ENCODE measurements at places on chromosomes 12 and 14.

DNA sequence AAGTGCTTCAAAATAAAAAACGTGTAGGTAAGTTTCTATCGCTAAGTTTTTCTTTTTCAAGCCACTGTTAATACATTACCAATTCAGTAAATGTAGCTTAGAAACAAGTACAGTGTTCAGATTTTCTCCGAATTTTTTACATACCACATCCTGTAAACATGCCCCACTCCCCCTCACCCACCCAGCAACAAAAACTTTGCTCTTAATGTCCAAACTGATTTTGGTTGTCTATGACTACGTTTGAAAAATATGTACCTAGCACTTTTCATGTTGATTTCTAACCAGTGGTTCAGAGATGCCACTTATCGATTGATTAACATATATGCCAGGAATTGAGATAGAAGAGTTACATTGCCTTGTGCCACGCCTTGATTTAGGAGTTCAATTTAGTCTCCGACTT is 663 bp upstream of the LIN7A start:
- DNase-seq, result no peak

DNA sequence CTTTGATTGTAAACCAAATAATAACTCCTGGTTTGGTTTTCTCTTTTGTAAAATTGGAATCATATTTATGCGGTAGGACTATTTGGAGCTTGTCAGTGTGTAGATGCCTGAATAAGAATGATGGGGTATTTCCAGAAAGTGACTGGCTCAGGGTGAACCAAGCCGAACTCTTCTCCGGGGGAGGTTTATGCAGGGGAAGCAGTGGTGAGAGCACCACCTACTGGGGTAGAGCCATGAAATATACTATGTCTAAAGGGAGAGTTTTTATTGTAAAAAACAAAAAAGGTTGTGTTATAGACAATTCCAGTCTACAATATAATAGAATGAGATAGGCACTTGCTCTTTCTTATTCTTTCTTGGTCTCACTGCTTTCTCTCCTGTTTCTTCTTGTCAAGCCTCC is 222.9 kb upstream of the SLC16A7 start:
- no peak for DNase-seq

DNA sequence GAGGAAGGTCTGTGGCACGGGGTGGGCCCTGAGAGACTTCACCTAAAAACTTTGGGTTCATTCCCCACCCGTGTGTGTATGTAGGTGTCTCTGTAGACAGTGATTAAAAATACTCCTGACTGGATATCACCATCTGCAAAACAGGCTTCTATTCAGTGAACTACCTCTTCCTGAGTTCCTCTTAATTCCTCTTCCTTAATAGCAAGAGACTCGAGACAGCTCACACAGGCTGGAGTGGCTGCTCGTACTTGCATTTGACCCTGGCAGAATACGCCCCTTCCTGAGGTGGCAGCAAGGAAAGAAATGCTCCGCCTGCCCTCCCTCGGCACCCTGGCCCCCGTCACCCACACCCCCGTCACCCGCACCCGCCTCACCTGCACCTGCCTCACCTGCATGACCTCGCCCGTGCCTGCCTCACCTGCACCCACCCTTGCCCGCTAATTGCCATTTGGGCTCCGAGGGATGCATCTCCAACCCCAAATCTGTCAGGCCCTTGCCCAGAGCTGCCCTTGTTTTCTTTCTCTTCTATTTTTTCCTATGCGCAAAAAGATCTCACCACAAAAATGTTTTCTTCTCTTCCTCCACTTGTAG is 90.0 kb downstream of the FBXL14 start:
- no peak for DNase-seq

- DNase-seq, result no peak
Measured at GRCh38 chr12:116635487-116635886, 76.3 kb downstream of the MAP1LC3B2 start.

- no peak for DNase-seq
Measured at GRCh38 chr12:1418144-1418543, 176.2 kb downstream of the FBXL14 start.

- peak; percentile 64 for DNase-seq
Measured at GRCh38 chr12:104682790-104683279, 226.1 kb downstream of the CHST11 start.

DNA sequence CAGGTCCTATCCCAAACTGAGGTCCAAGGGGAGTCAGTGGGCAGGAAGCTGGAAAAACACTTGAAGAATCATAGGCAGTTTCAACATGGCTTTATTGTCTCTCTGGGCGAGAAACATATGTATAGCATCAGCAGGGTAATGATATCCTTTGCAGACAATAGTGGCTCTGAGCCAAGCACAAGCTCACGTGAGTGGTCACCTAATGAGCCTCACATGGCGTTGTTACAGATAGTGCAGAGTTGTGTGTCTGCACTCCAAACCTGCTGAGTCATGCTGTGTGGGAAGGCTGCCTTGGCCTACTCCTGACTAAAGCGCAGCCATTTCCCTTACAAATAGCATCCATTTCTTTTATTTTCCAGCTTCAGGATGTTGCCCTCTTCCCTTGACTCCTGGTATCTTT is 105.2 kb upstream of the SYT1 start:
- no peak for DNase-seq

GRCh38 chr12:9742661-9743060 is 9.8 kb upstream of the CLECL1 start:
- no peak for DNase-seq

DNA sequence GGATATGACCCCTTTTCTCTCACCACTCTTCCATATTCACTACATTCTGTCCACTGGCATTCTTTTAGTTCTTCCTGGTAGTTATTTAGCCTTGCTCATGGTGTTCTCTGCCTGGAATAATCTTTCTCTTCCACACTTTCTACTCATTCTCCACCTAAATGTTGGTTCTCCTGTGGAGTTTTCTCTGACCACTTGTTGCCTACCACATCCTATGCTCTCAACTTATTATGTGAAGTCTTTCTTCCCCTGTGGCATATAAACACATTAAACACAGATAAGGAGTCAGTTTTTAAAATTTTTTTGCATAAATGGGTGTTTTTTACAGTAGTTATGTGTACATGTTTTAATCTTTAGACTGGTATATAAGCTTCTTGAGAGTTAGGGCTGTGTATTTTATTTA is 3.3 kb upstream of the SMARCC2 start:
- DNase-seq, result no peak

GRCh38 chr12:48296586-48297282 is 54.0 kb downstream of the ZNF641 start:
- peak; percentile 44 for DNase-seq

DNA sequence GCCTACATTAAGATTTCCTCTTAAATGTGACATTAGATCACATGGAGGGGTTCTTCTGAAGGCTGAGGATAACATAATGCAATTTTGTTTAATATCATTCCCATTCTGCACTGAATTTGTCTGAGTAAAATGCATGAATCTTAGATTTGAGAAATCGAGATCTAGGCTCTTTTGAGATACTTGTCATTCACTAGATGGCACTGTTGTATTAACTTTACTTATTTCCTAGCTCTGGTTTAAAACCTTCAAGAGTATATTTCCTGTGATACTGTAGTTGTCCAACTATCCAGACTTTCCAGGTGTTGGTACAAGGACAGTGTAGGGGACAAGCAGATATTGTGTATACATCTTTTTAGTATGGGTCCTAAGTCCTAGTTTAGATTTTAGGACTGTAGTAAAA is 91.7 kb upstream of the SEL1L start:
- no peak for DNase-seq

DNA sequence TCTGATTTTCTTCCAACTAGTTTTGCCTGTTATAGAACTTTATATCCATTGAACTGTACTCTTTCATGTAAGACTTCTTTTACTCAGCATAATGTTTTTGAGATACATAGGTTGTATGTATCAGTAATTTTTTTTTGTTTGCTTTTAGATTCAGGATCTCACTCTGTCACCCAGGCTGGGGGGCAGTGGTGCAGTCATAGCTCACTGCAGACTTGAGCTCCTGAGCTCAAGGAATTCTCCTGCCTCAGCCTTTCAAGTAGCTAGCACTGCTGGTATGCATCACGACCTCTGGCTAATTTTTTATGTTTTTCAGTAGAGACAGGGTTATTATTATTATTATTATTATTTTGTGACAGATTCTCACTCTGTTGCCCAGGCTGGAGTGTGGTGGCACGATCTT is 65.0 kb upstream of the DDHD1 start:
- DNase-seq, result no peak

DNA sequence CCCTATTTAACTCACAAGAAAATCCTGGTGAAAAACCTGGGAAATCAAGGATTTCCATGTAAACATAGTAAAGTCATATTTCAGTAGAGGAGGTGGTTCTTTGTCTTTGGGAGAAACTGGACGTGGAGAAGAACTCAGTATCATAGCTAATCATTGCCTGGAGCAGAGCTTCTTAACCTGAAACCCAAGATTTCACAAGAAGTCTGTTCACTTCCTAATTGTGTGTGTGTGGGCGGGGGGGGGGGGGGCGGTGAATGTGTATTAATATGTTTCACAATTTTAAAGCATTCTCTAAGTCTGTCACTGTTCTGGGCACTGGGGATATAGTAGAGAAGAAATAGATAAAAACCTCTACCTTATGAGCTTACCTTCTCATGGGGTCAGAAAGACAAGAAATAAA is 96.7 kb upstream of the PPP4R3A start:
- no peak for DNase-seq

GRCh38 chr12:27012239-27012981 is 1.8 kb downstream of the TM7SF3 start:
- DNase-seq, result no peak

GRCh38 chr14:104926619-104927431 is 2.1 kb downstream of the PLD4 start:
- no peak for DNase-seq

DNA sequence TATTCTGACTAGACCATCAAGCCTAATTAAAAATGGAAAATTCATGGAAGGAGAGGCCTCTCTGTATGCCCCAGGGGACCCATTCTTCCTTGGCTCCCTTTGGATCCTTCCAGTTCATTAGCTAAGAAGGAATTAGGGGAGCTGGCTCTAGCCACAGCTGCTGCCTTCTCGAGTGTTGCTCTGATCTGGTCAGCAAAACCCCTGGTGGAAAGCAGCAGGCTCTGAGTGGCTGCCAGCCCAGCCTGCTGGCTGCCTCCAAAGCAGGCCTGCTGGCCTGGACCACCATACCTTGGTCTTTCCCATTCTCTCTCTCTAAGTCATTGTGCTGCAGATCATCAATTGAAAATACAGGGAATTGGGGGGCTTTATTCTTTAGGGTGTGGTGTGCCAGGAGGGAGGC is 29.0 kb upstream of the AKAP6 start:
- DNase-seq, result no peak

GRCh38 chr14:30016002-30016401 is 88.4 kb upstream of the PRKD1 start:
- DNase-seq, result no peak

DNA sequence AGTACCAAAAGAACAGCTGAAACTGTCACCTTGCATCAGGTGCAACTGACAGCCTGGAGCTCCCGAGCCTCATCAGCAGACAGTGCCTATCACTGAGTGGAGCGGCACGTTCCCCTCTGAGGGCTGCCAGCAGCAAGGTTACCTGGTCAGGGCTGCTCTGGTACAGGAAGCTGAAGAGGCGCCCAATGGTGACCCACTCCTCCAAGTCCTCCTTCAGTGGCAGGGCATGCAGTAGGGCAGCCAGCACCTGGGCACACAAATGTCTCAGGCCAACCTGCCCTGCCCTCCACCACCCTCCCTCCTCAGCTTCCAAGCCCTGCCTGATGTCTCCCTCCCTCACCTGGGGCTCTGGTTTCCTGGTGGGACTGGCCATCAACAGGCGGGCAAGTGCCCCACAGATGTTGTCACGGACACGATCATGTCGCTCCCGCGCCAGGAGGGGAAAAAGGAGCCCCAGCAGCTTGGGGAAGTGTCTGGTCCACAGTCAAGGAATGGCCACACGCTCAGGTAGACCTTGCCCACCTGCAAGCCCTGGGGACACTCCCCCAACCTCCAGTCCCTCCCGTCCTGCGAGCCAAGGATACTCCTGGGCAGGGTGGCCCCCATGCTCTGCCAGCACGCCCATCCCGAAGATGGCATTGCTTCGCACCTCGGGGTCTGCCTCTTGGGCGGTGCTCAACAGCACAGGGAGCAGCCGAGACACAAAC is 7.1 kb downstream of the IPO4 start:
- no peak for DNase-seq

Measured in activated T-cell treated with anti-CD3 and anti-CD28 coated beads for 24 hours (primary cell).